ENCODE measurements at places on chromosomes 6 and 20.
A peak's percentile ranks its signal among the peaks of the same experiment; 100 is the strongest.

- DNase-seq = no peak
These were observed 50.2 kb downstream of the CEP162 start for GRCh38 chr6:84177241-84177640.

GRCh38 chr6:10411971-10412460 is 2.9 kb downstream of the TFAP2A start:
- peak; percentile 77 for DNase-seq

GRCh38 chr6:13554929-13555333 is 19.5 kb upstream of the SIRT5 start:
- DNase-seq = no peak

DNA sequence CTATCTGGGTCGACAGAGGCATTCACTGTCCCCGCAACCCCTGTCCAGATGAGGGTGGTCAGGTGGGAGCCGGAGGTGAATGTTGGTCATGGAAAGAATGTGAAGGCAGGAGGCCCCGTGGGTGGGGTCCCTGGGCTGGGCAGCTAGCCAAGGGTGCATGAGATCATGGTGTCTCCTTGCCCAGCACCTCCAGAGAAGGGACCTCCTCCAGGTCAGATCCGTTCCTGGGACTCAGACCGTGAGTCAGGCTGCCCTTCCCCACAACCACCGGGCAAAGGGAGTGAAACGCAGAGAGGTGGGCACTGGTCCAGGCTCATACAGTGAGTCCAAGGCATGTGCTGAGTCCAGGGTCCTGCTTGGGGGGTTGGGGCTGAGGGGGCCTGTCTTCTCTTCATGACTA is 3.5 kb downstream of the FOXS1 start:
- DNase-seq = no peak

- no peak for DNase-seq
These were observed 98.2 kb downstream of the BCAS1 start for GRCh38 chr20:53972179-53972578.

DNA sequence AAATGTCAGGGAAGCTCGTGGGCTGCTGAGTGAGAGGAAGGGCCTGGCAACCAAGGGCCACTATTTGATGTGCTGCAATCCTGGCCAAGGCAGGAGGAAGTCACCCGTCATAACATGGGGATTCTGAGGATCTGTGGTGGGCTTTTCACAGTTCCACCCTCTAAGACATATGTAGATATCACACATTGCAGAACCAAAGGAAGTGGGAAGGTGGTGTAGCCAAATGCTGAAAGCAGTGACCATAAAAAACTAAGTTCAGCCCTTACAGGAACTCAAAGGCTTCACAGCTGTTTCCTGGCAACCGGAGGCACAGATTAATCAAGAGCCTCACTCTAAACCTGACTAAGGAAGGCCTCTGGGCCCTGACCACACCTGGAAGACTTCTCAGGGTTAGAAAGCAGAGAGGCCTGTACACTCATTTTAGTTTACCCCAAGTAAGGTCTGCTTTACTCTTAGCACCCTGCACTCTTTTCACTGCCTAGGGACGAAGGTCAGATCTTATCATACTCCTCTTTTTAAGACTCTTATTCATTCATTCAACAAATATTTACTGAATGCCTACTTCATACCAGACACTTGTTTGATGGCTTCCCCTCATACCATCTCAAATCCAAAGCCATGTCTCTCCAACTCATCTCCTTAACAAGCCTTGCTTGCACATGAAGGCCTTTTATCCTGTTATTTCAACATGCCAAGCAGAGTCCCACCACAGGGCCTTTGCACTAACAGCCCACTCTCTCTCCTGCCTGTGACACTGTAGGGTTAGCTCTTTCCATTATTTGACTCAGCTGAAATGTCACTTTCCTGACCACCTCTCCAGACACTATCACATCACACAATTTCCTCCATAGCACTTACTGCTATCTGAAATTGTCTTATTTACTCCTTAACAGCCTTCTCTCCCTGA is 2.6 kb downstream of the UBE2V1 start:
- DNase-seq = peak; percentile 59

DNA sequence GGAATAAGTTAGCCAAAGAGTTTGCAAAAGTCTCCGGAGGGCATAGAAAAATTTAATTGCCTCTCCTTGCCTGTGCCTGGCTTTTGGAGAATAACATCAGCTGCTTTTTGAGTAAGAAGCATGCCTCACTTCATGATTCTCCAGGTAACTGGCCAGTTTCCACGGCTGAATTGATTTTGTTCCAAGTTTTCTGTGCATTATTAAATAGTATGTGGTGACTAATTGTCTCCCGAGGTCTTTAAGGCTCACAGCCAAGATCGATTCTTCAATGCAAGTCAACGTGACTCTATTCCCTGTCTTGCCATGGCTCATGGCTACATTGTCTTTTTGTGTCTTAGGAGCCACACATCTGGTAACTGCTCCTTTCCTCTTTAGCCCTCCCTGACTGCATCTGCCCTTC is 54.2 kb downstream of the CNR1 start:
- no peak for DNase-seq

- no peak for DNase-seq
These were observed 695.2 kb downstream of the QKI start for GRCh38 chr6:164109770-164110140.

DNA sequence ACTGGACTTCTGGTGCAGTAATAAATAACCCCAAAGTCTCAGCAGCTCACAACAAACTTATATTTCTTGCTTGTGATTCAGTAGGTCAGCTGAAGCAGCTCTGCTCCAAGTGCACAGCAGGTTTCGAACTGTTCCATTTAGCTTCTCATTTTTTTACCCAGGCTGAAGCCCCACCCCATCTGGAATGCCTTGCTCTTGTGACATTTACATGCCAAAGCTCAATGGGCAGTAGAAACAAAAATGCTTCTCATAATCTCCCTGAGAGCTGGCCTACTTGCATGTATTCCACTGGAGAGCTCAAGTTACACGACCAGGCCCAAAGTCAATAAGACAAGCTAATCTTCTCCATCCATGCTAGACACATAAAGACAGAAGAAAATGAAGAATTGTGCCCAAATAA is 165.2 kb downstream of the HAO1 start:
- DNase-seq = no peak

- no peak for DNase-seq
These were observed 480.2 kb upstream of the CHD6 start for GRCh38 chr20:42098418-42098817.

DNA sequence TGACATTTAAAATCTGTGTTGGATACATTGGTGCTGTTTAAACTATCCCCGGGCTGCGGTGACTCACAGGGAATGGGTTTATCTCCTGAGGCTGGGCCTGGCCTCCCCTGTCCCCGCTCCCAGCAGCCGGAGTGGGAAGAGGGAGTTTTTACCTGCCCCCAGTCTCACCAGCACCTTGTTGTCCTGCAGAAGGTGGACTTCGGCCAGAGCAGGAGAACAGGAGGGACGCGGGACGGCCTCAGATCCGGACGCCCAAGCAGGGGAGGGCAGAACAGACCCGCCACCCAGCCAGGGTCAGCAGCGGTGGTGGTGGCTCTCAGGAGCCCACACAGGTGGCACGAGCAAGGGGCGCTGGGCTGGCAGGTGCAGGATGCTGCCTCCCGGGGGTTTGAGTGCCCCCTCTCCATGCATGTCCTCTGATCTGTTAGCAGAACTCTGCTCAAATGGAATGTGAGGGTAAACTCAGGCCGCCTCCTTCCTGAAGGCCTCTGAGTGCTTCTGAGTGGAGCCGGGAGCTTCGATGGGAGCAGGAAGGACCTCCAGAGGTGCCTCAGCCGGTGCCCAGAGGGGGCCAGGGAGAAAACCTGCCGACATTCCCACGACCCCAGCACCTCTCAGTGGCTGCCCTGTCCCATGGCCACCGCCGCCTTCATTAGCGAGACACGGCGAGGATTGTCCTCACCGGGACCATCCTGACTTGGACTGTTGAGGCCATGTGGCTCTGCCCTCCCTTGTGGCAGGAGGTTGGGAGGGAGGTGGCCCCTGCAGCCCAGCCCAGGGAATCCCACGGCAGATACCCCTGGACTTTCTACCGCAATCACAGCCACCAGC is 43.4 kb upstream of the MRGBP start:
- DNase-seq = no peak

DNA sequence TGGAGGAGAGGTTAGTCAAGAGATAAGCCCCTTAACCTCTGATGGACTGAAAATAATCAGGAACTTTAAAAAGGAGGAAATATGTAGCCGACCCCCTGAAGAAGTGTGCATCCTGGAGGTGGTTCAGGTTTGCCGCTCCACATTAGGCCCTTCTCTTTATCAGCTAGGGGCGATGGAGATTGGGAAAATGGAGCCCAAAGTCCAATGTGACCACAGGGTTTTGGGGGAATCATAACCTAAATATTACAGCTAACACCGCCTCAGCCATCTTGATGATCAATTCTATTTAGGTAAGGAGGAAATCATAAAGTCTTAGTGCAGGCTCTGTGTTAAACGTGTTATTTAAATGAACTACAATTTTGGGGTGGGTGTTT is 1.2 kb downstream of the OGFRL1 start:
- DNase-seq = no peak

- no peak for DNase-seq
These were observed 36.5 kb downstream of the ENPP1 start for GRCh38 chr6:131844243-131844841.

GRCh38 chr20:36861875-36862801 is 13.8 kb upstream of the TLDC2 start:
- no peak for DNase-seq

- DNase-seq = no peak
These were observed 632.1 kb upstream of the ID4 start for GRCh38 chr6:19205076-19205475.

- no peak for DNase-seq
These were observed 1.4 kb upstream of the EPM2A start for GRCh38 chr6:145736661-145737144.

GRCh38 chr20:35355372-35355771 is 56.4 kb downstream of the UQCC1 start:
- no peak for DNase-seq

GRCh38 chr20:50111829-50112495 is 988 bp downstream of the UBE2V1 start:
- no peak for DNase-seq

DNA sequence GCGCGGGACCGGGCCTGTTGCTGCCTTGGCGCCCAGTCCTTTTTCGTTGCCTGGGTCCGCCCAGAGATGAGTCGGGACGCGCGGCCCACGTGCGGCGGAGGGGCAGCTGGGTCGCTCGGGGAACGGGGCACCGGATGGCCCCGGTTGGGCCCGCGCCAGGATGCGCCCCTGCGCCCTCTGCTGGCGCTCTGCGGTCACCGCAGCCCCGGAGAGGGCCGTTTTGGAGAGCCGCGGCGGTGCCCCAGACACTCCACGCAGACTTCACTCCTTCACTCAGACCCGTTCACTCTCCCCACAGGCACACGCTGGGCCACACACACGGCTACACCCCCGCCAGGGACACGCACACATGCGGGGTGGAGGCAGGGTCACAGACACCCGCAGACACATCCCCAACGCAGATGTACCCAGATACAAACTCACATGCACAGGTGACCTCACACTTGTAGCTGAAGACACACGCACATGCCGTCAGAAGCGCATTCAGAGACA is 38.8 kb downstream of the SRC start:
- peak; percentile 91 for DNase-seq

GRCh38 chr6:89471287-89471867 is 38.4 kb downstream of the ANKRD6 start:
- DNase-seq = no peak

GRCh38 chr6:12481850-12482249 is 191.7 kb downstream of the EDN1 start:
- no peak for DNase-seq

DNA sequence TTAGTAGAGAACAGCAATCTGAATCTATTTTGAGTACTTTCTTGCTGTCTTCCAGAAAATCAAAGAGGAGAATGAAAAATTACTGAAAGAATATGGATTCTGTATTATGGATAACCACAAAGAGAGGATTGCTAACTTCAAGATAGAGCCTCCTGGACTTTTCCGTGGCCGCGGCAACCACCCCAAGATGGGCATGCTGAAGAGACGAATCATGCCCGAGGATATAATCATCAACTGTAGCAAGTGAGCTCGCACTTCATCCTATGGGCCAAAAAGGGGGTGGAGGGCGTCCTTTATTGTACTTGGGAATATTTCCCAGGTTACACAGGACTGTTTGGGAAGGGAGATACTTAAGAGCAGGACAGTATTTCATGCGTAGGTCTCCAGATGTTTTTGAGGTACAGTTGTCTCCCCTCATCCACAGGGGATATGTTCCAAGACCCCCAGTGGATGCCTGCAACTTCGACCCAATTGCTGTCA is 37.3 kb upstream of the PLCG1 start:
- DNase-seq = no peak

GRCh38 chr6:142802124-142802523 is 142.9 kb downstream of the HIVEP2 start:
- no peak for DNase-seq

DNA sequence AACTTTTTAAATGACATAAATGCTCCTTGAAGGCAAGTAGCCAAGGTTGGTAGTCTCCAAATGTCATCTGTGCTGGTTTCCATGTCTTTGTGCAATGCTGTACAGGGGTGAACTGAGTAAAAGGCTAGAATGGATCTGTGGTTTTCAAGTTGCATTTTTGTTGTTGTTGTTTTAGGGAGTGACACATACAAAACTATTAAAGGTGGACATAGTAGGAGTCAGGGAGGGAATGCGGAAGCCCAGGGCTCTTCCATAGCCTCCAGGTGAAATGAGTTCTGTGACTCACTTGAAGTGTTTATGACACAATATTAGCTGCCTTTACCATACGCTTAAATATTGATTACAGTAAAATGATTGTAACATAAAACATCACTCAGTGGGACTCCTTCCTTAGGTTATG is 22.5 kb upstream of the QKI start:
- no peak for DNase-seq

DNA sequence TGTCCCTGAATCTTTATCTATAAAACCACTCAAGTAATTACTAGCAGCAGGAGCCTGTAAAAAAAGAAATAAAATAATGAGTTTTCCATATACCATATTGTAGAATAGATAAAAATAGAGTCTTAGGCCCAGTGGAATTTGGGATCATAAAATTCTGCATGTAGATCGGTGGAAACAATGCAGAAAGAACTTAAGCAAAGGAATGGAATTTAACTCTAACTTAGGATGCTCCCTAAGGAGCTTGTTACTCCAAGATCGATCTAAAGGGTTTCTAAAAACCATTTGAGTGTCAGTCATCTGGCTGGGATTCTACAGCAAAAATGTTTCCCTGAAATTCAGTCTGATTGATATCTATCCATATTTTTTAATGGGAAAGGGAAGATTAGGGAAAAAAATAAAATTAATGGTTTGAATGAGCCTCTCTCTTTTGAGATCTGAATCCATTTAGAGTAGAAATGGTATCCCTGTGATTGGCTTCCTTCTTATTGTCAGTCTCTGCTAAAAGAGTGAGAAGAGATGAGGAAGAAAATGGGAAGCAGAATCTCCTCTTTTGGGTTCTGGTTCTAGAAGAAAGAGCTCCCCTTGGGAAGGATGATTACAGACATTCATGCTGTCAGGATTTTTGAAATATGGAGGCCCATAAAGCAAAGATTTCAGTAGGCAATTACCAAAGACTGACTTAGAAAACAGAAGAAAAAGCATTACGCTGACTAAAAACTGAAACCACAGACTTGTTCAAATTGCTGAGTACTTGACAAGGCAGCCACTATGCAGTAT is 564.3 kb upstream of the MARCKS start:
- DNase-seq = no peak

GRCh38 chr6:20722455-20722854 is 188.2 kb downstream of the CDKAL1 start:
- DNase-seq = no peak

- DNase-seq = no peak
These were observed 464.3 kb upstream of the FLRT3 start for GRCh38 chr20:14801591-14802325.

- DNase-seq = peak; percentile 75
These were observed 13.4 kb downstream of the FAM110A start for GRCh38 chr20:846894-847278.
